ENCODE measurements at places on chromosomes 1 and 21.
A peak's percentile ranks its signal among the peaks of the same experiment; 100 is the strongest.

DNA sequence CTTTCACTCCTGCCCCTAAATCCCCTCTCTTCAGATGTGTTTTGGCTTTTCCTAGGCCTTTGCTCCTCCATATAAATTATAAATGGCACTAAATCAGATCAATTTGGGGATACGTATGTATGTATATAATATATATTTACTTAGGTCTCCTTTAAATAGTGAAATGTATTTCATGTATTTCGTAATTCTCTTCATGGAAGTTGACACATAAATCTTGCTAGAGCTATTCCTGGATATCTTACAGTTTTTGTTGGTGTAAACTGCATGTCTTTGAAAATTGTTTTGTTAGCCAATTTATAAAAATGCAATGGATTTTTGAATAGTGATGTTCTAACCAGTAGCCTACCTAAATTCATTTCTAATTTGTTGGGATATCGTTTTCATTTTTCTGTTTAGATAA is 9.0 kb downstream of the RPF1 start:
- DNase-seq: no peak

GRCh38 chr1:26811057-26811456 is 15.4 kb upstream of the ZDHHC18 start:
- no peak for DNase-seq

DNA sequence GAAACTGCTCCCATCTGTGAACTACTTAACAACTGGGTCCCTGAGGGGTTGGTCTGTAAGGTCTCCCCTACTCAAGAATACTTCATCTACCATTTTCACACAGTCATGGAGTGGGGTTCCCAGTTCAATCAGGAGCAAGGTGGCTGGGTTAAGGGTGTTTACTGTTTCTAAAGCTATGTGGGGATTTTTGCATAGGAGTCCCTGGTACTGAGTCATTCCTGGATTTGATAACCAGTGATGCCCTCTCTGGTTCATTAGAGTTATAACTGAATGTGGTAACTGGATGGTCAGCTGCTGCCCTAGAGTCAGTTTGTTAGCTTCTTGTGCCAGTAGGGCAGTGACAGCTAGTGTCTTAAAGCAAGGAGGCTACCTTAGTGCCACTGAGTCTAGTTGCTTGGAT is 29.4 kb upstream of the KCNJ15 start:
- DNase-seq: no peak

GRCh38 chr1:204154568-204155255 is 2.9 kb upstream of the ETNK2 start:
- no peak for DNase-seq

GRCh38 chr1:220776720-220777326 is 9.9 kb upstream of the MTARC1 start:
- DNase-seq: peak; percentile 28

DNA sequence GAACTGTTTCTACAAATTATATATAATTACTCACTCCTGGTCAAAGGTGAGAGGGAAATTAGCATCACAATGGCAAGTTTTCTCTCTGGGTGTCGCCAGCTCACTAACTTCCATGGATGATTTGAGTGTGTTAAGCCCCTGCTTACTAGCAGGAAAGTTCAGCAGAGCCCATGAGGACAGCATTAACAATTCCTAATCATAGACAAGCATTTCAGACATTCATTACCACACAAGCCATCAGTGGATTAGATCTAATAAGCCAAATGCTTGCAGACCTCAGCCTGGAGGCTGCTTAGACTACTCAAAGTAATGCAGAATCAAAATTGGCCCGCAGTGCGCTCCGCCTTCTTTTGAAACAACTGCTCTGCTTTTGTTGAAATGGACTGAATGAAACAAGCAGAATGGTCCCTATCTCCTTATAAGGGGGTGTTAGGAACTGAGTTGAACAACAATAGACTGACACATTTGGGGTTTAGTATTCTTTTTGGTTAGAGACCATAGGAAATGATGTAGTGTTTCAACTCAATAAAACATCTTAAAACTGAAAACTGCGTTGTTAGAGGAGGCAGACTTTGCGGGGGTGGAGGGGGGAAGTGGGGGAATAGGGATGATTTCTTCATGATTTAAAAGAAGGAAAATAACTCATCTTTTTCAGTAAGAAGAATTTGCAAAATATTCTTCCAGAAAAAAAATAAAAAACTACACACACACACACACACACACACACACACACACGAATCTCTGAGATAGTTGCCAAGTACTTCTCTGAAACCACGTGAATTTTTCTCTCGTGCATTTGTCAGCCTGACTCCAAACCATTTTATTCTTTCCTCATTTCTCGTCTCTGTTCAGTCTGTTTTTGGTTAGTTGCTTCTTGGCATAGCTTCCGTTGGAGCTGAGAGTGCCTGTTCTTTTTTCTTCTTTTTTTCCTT is 54.6 kb downstream of the GORAB start:
- DNase-seq: no peak

GRCh38 chr1:26278303-26278702 is 1.6 kb upstream of the SH3BGRL3 start:
- no peak for DNase-seq

GRCh38 chr1:75125161-75125726 is 8.9 kb upstream of the LHX8 start:
- DNase-seq: no peak

DNA sequence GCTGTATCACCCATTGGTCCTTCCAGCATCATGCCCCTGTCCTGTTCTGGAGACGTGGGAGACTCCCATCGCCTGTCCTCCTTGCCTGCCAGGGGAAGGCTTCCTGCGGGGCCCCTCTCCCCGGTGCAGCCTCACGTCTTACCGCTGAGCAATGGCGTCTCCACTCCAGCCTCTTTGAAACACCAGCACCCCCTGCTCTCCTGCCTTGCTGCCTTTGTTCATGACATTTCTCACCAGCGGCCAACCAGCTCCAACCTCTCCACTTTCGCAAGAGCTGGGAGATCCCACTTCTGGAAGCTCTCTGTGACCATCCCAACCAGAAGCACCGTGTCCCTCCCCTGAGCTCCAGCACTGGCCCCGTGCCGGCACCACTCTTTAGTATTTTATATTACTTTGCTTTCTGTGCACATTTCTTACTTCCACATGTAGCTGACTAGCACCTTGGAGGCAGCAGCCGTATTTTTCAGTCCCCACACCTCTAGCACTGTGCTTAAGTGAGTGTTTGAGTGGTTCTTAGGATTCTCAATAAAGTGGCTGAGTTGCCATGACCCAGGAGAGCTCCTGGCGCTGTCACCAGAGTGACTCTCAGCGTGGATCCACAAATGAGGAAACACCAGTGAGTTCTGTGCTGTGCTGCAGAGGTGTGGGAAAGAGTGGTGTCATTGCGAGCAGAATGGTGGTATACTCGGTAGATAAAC is 83.5 kb downstream of the ATP5PO start:
- no peak for DNase-seq

DNA sequence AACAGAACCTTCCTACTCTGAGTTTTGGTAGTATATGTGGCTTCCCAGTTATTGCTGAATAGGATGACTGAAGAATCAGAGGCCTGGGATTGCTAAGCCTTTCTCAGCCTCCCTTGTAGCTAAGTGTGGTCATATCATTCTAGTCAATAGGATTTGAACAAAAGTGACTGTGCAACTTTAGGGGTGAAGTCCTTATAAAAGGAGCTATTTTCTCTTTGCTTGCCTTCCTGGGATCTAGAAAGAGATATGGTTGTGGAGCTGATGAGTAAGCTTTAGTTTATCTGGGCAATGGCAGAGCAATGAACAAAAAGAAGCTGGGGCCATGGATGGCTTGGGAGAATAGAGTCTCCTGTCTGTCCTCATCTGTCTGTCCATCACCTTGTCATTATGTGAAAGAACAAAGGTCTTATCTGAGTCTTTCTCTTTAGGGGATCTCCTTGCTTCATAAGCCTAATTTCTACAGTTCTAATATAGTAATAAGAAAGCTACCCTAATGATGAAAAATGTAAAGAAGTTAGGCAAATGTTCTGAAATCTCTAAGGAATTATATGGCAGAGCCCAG is 91.5 kb downstream of the TENT5C start:
- DNase-seq: no peak

DNA sequence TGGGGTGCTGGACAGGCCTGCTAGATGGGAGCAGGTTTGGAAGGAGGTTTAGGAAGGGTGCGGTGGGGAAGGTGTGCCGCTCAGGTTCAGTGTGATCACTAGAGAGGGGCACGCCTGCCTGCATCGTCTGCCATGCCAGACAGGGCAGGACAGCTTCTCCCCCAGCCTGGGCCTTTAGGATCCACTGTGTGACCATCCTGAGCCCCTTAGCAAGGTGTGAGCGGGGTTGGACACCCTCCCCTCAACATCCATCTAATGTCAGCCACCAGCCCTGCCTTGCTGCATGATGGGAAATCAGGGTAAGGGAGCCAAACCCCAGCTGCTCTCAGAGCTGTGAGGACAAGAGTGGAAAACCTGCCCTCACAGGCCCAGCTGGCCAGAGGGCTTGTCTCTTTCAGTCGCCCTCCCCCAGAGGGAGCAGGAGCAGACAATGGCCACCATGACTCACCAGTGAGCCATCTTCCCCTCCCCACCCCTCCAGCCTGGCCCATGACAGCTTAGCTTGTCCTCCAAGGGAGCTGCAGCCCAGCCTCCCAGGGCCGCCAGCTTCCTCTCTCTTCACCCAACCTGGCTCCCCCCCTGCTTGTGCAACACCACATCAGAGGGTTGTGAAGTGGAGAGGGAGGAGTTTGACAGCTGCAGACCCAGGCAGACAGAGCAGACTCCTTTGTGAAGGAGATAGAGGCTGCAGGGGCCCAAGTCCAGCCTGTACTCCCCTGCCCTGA is 37.0 kb downstream of the NUAK2 start:
- DNase-seq: no peak

DNA sequence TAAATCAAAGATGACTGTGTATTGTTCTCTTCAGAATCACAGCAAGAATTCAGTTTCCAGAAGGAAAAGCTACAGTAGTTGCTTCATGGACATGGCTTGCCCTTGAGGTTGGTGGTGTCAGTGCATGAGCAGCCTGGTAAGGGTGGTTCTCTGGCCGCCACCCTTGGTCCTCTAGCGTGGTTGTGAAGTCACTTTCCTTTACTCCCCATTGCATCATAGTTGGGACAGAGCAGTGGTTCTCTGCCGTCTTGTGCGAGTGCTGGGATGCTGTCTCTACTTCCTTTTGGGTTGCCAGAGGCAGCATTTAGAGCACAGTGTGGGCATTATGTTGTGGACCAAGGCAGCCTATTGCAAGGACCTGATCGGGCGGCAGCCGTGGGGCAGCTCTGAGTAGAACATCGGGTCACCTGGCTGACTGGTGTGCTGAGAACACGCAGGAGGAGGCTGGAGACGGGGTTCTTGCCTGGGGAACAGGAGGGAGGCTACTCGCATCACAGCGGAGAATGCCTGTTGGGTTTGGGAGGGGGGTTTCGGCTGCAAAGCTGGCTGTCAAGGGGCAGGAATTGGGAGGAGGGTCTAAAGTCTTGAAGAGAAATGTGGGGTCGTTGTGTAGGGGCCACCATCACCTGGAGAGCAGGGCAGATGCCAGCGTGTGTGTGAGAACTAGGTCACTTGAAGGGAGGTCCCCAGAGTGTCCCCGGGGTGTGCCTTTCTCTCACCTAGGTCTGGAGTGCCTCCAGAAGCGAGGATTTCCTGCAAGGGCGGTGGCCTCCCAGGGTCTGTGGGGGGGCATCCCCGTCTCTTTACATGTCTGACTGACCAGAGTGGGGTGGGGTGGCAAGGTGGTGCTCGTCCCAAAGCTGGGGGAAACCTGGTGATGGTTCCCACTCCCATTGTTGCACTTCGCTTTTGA is 6.3 kb downstream of the ARF1 start:
- DNase-seq: no peak

GRCh38 chr21:43768868-43769167 is 7.3 kb downstream of the CSTB start:
- DNase-seq: no peak

- no peak for DNase-seq
Measured at GRCh38 chr21:33948096-33948950, 32.7 kb upstream of the ATP5PO start.

DNA sequence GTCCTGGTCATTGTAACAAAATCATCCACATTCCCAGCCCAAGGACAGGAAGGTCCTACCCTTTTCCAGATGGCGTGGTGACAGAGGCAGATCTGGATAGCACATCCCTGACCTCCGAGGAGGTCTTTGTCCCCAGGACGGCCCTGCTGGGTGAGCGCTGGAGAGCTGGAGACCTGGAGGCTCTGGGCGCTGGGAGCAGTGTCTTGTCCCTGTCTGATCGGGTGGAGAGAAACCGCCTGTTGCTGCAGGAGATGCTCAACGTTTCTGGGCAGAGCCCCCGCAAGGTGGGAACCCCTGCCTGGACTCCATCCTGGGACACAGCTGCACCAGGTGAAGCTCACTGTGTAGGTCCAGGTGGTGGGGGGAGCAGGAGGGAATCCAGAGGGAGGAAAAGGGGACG is 4.1 kb downstream of the KIAA1614 start:
- DNase-seq: no peak

- no peak for DNase-seq
Measured at GRCh38 chr1:2904191-2904590, 102.7 kb upstream of the TTC34 start.

DNA sequence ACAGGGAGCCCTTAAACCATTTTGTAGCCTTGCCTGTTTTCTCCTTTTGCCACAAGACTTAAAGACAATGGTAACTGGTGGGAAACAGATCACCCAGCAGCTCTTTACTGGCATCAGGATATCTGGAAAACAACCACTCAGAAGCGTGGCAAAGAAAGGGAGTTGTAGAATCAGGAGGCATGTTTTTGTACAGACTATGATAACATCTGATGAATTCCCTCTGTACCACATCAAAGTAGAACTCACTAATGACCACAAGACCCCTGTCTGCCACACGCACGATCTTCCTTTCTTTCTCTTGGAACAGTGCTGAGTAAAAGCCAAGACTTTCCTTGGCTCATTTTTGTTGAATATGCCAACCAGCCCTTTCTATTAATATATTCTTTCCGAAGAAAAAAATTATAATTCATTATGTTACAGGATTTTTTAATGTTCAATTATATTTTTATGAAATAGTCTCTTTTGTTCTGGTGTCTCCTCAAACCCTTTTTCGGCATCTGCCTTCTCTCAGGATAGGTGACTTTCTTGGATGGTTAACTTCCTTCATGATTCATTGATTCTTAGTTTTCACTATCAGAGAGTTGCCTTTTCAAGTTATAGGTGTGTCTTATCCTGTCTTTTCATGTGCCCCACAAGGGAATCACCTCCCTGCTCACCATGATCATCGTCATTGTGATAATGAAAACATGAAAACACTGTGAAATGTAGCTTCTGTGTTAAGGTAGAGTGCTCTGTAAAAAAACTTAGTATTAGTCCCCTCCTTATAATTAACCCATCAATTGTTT is 7.9 kb upstream of the PHGDH start:
- no peak for DNase-seq

- no peak for DNase-seq
Measured at GRCh38 chr1:8847990-8848389, 30.5 kb downstream of the ENO1 start.

GRCh38 chr1:227356620-227357146 is 38.4 kb upstream of the CDC42BPA start:
- no peak for DNase-seq

DNA sequence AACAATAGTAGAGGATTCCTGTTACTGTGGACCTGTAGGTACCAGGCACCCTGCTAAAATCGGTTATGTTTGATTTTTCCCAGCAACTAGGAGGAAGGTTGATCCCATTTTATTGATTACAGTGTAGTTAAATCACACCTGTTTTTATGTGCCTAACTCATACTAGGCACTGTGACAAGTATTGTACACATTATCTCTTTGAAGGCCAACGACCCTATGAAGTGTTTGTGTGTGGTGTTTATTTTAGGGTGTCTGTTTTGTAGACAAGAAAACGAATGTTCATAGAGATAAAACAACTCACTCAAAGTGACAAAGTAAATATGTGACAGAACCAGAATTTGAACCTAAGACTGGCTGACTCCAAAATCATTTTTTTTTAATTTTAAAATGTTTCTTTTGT is 49.5 kb downstream of the FGGY start:
- no peak for DNase-seq

- DNase-seq: no peak
Measured at GRCh38 chr1:240652549-240652948, 40.6 kb upstream of the GREM2 start.
